ENCODE measurements at places on chromosomes 6 and 20. TPM values are rescaled to one million over a fixed set of nuclear protein-coding genes. Genes with fewer than 3 reads are reported as not detected.

DNA sequence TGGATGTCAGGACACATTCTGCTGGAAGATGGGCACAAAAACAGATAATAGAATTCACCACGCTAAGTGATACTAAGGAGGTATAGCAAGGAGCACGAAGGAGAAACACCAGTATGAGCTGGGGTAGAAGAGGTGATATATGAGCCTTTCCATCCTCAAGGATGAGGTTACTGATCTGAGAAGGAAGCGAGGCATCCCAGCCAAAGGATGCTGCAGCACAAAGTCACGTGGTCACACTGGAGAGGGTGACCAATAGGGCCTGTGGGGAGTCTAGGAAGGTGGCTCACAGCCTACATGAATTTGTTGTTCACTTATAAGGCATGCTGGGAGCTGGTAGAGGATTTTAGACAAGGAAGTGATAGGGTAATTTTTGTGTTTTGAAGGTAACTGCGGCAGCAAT, 1.4 kb downstream of the GINS1 start:
- DNase-seq = no peak

- peak; percentile 47 for DNase-seq
Measured at GRCh38 chr20:32544893-32545840, 40.0 kb downstream of the NOL4L start.

TSHZ2 gene
- total RNA-seq = 0.36 TPM

GRCh38 chr20:32524829-32525501, 60.2 kb downstream of the NOL4L start:
- peak; percentile 37 for DNase-seq

- no peak for DNase-seq
Measured at GRCh38 chr20:32135983-32136515, 26.5 kb downstream of the TM9SF4 start.

- no peak for DNase-seq
Measured at GRCh38 chr6:167094820-167095637, 27.9 kb upstream of the CCR6 start.

DNA sequence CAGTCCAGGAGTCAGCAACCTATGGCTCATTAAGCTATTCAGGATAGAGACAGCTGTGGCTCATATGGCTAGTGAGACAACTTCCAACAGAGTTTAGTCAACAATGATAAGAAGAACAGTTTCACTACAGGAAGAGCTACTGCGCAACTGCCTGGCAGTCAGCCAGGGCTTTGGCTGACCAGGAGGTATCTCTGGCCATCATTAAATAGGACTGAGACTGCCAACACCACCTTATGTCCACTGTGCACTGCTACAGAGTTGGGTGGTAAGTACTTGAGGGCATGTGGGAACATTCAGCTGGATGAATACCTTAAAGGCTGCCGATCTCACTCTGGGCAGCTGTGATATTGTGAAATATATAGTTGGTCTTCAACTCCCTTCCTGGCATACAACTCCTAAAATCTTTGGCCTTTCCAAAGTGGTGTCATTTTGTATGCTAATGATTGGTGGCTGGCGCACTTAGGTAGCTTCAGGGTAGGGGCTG, 52.2 kb upstream of the FAM83C start:
- peak; percentile 95 for DNase-seq

All from A172 (cell line).